ENCODE measurements at places on chromosomes 13 and 19.

DNA sequence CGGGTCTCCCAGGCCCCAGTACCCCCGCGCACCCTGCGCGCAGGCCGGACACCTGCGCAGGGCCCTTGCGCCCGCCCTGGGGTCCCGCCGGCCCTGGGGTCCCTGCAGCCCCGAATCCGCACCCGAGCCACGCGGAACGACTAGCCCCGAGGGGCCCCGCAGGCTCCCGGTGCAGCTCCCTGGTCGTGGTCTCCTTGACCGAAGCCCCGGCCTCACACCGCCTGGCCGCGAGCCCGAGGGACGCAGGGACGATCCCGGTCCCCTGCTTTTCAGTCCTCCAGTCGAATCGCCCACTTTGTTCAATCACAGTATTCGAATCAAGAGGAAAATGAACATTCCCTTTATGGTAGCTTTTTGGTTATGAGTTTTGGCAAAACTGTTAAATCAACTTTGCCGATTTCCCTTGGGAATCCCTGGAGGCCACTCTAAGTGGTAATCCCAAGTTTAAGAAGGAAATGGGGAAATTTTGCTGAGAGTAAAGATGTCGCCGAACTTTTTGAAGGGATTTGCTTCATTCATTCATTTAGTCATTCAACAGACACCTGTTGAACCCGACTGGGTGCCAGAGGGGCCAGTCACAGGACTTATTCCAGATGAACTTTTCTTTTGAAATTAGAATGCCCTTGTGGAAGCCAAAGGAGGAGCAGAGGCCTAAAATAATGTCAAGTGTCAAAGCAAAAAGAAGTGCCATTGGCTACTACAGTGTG, 75.0 kb downstream of the ZIC5 start:
- no peak for DNase-seq

- DNase-seq, result no peak
Measured at GRCh38 chr19:41735071-41735600, 20.2 kb upstream of the CEACAM6 start.

- no peak for DNase-seq
Measured at GRCh38 chr19:2863816-2864215, 3.3 kb upstream of the ZNF556 start.

DNA sequence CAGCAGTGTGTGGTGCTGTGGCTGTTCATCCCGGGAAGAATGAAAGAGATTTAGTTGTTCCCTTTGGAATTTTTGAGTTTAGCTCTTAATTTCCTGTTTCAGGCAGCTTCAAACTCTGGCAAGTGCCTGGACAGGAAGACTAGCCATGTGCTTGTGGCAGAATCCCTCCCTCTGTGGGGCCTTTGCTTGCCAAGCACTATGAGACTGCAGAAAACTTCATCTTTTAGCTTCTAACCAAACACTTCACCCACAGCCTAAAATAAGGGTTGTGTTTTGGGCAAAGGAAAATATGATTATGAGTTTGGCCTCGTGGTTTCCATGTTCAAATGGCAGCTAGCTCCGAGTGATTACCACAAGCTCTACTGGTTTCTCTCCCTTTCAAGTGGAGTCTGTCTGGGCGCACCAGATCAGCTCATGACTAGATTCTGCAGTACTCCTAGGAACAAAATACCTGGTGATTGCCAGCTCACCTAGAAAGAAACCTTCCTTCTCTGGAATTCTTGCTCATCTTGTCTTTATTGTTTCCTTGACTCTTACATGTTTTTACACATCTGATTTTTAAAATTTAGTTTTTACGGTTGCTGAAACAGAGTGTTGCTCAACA, 707.5 kb downstream of the SLITRK6 start:
- DNase-seq, result no peak

Measured in KBM-7 (cell line).